Kidney epithelial cell (primary cell): ENCODE measurements at places on chromosomes 13 and 19. TPM values are rescaled to one million over a fixed set of nuclear protein-coding genes. Genes with fewer than 3 reads are reported as not detected.

The ERICH4 gene
- total RNA-seq = not detected in 2 replicates

The SOX1 gene
- total RNA-seq = not detected in 2 replicates

The LRRC8E gene
- total RNA-seq = 11.6 and 15.1 TPM in 2 replicates

GRCh38 chr13:67076378-67076777, 153.8 kb downstream of the PCDH9 start:
- DNase-seq = no peak

DNA sequence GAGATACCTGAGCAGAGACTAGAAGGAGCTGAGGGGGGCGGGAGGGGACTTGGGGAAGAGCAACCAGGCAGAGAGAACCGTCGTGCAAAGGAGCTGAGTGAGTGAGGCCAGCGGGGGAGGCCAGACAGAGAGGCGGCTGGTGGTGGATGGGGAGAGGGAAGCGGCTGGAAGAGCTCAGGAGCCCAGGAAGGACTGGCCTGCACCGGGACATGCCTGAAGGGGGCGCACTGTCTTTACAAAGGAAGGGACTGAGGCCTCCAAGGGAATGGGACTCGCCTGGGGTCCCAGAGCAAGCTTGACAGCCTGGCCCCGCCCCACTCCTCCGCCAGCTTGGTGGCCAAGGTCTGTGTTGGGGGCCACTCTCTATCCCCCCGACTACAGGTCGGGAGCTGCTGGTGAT, 14.9 kb downstream of the ONECUT3 start:
- no peak for DNase-seq

DNA sequence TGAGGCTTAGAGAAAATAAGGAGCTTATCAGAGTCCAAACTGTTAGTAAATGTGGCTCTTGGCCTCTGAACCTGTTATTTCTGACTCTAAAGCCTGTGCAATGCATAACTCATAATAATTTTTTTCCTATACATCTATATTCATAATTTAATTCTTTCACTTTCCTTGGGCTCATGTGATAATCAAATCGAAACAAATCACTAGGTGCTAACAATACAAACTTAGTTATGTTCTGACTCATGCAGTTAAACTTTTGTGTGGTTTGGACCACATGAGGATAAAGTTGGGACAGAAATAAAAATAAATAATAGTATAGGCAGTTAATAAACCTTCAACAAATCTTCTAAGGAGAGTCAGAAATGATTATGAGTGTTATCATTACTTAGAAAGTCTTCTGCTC, 1629.0 kb downstream of the OLFM4 start:
- DNase-seq = no peak

- DNase-seq = no peak
Measured at GRCh38 chr19:55580628-55581144, at the start of gene ZNF579. Gene ZNF579, minus strand, starts transcription at chr19:55580848. Its CDS starts 1,209 bp downstream, at chr19:55579639.

- no peak for DNase-seq
Measured at GRCh38 chr19:995051-995827, 5.0 kb upstream of the GRIN3B start.

DNA sequence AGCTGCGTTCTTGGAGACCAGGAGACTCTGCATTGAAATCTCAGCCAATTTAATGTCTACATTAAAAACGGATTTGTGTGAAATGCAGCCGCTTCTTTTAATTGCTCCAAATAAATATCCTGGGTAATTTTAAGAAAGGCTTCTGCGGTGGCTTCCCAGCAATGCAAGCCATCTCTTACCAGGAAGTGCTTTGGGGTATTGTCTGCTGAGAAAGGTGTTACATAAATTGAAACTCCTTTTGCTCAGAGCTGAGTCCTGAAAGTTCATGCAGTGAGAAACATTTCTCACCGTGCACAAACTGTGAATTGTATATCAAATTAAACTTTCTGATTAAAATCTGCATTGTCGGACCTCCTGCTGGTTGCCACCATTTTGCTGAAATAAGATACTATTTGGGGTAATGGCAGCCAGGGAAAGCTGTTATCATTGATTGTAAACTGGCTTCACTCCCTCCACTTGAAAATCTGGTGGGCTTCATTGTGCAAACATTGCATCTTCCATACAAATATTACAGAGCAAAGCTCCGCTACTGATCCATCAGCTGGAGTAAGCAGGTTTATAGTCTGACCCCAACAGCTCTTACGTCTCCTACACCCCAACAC, 59.5 kb downstream of the ZIC5 start:
- DNase-seq = no peak

- DNase-seq = no peak
Measured at GRCh38 chr19:1856698-1857603, 6.4 kb downstream of the KLF16 start.
